Stimulated activated CD8-positive, alpha-beta memory T cell treated with anti-CD3 and anti-CD28 coated beads, Interleukin-15, amount 100 ng/mL, for 24 hours (primary cell): ENCODE measurements at places on chromosomes 6 and 20.

DNA sequence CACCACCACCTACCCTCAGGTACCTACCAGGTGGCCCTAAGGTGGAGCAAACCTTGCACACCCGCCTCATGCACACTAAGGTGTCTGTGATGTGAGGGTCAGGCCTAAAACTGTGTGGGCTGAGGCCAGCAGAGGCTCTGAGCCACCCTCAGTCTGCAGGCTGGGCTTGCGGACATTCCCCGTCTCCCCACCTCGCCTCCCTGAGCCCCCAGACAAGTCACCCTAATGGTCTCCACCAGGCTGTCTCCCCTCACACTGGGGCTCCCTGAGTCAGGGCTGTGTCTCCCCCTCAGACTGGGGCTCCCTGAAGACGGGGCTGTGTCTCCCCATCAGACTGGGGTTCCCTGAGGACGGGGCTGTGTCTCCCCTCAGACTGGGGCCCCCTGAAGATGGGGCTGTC, 12.5 kb downstream of the PRPH2 start:
- DNase-seq: no peak

GRCh38 chr6:93962566-93962965, 543.2 kb upstream of the EPHA7 start:
- DNase-seq: no peak

DNA sequence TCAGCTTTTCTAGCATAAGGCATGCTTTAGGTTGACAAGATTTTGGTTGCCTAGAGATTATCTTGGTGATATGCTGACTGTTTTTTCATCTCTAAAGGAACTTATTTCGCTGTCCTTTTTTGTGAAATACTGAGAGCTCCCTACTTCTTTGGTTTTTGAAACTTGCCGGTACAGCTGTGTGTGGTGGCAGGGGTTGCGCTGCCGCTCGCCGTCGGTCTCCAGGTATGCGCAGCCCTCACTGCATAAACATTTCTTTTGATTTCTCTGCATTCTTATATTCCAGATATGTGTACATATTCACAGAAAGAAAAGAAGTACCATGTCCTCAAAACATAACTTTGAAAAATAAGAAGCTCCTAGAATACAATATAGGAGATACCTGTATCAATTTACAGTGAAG, 106.4 kb upstream of the SYNDIG1 start:
- no peak for DNase-seq

GRCh38 chr6:79168695-79168980, 65.8 kb downstream of the HMGN3 start:
- DNase-seq: no peak

DNA sequence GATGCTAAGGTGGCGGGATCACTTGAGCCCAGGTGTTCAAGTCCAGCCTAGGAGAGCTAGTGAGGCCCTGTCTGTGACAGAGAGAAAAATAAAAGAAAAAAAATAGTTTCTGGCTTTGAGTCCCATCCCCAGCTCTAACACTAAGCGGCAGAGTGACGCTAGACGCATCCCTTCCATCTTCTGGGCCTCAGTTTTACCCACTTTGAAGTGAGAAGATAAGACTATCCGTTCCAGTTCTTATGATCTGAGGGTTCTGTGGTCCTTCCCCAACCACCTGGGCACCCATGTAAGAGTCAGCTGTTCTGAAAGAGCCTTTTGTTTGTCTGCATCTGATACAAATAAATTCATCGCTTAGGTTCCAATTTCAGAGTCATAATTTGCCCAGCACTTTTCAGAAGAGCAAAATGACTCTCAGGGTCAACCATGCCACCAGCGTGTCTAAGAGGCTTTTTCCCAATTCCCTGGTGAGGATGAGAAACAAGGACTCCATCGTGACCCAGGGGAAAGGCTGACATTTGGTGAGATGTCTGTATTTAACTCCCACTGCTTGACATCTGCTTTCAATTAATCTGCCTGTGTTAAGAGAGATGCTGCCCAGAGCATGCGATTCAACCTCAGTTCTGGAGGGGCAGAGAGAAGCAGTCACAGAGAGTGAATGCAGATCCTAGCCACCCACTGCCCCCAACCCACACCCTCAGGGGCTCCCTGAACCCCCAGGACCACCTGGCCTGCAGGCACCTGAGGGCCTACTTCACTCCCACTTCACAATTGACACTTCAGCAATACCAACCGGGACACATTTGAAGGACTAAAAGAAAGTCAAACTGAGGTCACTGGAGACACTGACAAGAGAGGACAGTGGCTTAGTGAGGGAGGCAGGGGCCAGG, 131.6 kb upstream of the TOP1 start:
- no peak for DNase-seq
